GM23338 (cell line): ENCODE measurements at places on chromosomes 13 and 19.

- peak; percentile 96 for DNase-seq
Measured at GRCh38 chr19:51986309-51987291, at the start of gene ZNF350. Gene ZNF350, minus strand, starts transcription at chr19:51986840. Its CDS starts 12,480 bp downstream, at chr19:51974360.

DNA sequence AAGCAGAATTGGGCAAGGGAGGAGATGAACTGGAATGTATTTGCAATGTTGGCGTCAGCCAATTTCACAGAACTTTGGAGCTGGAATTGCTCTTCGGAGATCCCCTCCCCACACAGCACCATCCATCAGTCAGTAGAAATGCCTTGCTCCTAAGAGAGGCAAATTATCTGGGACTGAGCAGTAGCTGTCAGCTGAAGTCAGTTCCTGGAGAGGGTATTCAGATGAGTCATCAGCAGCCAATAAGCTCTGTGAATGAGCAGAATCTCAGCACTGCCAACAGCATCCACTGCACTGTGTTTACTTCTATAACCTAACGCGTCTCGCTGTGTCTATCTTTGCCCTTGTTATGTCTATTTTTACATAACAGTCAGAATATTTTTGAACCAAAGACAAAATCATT is 213.7 kb downstream of the SLITRK5 start:
- DNase-seq: peak; percentile 40

DNA sequence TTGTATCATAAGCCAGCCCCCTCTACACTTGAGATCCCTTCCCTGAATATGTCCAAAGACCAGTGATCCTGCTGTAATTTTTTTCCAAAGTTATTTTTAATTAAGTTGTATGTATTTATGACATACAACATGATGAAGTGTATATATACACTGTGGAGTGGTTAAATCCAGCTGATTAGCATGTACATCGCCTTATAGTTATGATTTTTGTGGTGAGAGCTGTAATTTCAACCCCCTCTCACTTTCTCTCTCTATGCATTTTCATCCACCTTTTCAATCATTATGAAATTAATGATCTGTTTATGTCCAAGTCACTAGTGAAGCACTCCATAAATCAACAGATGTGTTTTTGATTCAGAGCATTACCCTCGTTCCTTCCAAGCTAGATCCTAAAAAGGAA is 85.3 kb downstream of the KCTD12 start:
- DNase-seq: no peak

GRCh38 chr13:36712770-36713169 is 39.0 kb downstream of the SERTM1 start:
- no peak for DNase-seq

DNA sequence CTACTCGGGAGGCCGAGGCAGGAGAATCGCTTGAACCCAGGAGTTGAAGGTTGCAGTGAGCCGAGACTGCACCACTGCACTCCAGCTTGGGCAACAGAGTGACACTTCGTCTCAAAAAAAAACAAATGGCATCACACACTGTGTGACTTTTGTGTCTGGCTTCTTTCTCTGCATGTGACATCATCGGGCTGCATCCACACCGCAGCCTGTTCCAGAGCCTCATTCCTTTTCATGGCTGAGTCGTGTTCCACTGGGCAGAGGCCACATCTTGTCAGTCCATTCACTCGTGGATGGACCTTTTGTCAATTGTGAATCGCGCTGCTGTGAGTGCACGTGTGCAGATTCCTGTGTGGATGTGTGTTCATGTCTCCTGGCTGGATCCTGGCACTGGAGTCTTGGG is 8.3 kb downstream of the THOP1 start:
- DNase-seq: no peak

- DNase-seq: peak; percentile 89
Measured at GRCh38 chr19:55353803-55354697, 469 bp downstream of the COX6B2 start.

DNA sequence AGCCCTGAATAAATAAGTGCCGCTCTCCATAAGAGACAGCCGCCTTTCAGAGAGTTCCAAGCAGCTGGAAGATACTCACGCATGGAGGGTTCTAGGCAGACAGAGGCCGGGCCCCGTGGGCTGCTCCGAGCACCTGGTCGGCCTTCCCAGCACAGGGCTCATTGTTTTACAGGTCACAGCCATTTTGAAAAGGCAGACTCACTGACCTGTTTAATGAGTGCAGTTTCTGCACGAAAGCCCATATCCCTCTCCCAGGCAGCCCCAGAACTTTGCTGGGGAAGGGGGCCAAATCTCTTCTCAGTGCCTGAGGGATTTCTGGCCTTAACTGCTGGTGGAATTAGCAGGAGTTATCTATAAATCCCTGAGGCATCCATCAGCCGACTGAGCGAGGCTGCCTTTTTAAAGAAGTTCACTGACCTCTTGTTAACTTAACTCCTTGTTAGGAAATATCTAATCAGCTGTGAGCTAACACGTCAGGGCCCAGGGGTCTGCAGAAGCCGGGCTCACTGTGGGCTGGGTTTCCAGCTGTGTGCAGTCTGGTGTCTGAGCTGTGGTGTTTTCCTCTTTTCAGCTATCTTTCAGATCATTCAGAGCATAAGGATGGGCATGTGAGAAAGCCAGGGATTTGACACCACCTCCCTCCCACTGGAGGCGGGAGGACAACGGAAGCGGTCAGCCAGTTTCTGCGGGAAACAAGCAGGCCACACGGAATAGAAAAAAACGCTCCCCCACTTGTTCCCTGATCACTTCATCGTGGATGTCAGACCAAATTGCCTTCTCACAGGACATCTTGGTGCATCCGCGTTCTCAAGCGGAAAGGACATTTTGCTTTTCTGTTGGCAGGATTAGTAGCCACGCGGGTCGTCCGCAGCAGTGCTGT is 23.3 kb downstream of the SERP2 start:
- no peak for DNase-seq

DNA sequence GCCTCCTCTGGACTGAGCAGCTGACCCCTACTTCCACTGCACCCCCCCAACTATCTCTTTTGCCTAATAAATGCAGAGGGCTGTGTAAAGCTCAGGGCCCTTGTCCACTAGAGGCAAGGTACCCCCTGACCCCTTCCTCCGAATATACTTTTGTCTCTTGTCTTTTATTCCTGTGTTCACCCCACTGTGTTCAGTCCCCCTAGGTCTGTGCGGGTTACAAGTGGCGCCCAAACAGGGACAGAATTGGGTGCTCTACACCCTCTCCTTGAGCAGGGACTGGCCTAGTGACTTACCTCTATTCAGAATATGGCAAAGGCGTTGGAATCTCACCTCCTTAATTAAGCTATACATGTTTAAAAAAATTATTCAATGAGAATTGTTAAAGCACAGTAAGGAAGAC is 15.0 kb downstream of the ZNF350 start:
- DNase-seq: peak; percentile 22

GRCh38 chr19:45187421-45188100 is 9.0 kb downstream of the BLOC1S3 start:
- peak; percentile 93 for DNase-seq

- no peak for DNase-seq
Measured at GRCh38 chr19:32191921-32192320, 153.5 kb upstream of the ZNF507 start.

DNA sequence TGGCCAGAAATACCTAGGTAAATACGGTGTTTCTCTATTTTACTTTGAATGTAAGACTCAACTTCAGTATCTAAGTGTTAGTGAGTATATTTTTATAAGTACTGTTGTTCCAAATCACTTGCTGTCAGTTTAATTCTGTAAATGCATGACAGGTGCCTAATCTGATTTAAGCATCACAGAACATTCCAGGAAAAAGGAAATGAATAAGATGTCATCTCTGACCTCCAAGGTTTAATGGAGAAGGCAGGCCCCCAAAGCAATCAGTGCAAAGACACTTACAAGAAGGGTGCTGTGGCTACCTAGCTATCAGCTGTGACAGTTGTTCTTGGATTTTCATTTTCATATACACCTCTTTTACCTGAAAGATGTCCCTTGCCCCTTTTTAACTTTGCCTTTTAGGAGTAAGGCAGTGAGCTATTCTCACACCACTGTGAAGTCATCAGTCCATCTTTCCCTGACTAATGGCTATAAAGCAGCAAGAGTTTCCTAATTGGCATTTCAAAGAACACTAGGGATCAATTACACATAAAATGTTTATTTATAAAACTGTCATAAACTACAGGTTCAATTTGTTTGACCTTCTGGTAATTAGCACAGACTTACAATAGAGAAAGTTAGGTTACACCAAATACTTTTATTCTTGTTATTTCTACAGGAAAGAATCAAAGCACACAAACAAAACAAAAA is 427.6 kb downstream of the SPRY2 start:
- DNase-seq: no peak

DNA sequence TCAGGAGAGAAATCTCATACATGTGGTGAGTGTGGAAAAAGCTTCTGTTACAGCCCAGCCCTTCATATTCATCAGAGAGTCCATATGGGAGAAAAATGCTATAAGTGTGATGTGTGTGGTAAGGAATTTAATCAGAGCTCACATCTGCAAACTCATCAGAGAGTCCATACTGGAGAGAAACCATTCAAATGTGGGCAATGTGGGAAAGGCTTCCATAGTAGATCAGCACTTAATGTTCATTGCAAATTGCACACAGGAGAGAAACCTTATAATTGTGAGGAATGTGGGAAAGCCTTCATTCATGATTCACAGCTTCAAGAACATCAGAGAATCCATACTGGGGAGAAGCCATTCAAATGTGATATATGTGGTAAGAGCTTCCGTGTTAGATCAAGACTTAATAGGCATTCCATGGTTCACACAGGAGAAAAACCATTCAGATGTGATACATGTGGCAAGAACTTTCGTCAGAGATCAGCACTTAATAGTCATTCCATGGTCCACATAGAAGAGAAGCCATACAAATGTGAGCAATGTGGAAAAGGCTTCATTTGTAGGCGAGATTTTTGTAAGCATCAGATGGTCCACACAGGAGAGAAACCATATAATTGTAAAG is 15.2 kb downstream of the ZNF221 start:
- DNase-seq: no peak

DNA sequence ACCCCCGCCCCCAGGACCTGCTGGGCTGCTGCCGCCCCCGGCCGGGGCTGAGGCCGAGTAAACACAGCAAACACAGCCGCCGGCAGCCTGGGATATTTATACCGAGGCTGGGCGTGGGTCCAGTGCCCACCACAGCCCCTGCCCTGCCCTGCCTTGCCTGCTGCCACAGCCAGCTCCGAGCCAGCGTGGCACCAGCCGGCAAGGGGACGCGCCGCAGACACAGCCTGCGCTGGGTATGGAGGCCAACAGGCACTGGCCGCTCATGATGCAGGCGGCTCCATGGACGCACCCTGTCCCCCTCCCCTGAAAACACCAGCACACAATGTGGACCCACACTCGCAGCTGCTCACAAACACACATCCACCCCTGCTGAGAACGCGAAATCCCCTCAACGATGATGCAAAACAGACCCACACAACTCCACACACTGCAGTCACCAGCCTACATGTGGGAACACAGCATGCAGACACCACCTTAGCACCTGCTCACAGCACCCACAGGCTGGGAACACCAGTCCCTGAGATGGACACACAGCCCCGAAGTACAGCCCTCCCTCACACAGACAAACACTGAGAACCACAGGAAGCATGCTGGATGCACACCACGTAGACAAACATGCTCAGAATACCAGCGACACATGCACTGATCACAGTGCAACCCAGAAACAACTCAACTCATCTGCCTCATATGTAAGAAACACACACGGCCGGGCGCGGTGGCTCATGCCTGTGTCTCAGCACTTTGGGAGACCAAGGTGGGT is 16.2 kb downstream of the CCDC97 start:
- DNase-seq: no peak

DNA sequence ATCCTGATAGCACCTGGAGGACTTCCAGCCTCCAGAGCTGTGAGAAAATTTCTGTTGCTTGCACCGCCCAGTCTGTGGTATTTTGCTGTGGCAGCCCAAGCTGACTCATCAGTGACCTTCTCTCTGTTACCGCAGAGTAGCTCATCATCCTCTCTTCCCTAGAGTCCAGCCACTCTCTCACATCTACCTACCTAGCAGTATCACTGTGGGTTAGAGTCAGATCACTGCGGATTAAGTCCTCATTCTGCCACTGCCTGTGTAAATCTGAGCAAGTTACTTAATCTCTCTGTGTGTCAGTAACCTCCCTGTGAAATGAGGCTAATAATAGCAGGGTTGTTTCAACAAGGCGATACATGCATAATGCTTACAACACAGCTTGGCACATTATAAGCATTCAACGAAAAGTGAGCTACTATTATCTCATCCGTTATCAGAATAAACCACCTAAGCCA is 40.3 kb upstream of the USPL1 start:
- DNase-seq: no peak

- DNase-seq: no peak
Measured at GRCh38 chr19:7196763-7197118, 97.5 kb downstream of the INSR start.

DNA sequence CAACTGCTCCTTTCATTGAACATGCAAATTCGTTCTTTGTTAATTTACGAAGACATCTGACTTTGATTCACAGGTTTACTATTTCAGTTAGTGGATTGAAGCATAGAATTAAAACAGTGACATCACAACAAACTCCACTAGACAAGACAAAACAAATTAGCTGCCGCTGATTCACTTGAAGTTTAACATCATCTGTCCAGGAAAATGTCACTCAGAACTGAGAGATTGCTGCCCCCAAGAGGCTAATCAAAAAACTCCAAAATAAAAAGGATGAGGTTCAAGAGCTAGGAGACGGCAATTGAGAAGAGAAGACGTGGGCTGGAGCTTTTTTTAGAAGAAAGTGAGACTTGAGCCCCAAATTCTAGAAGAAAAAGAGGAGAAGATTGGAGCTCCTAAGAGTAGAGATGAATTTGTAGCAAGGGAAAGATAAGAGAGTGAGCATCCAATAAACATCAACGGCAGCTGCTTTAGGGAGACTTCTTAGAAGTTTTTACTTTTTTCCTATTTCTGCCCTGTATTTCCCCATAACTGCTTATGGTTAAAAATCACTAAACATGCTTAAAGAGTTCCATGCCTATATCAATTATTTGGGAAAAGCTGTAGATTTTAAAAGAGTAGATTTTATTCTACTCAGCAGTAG is 40.8 kb upstream of the TPP2 start:
- peak; percentile 74 for DNase-seq

DNA sequence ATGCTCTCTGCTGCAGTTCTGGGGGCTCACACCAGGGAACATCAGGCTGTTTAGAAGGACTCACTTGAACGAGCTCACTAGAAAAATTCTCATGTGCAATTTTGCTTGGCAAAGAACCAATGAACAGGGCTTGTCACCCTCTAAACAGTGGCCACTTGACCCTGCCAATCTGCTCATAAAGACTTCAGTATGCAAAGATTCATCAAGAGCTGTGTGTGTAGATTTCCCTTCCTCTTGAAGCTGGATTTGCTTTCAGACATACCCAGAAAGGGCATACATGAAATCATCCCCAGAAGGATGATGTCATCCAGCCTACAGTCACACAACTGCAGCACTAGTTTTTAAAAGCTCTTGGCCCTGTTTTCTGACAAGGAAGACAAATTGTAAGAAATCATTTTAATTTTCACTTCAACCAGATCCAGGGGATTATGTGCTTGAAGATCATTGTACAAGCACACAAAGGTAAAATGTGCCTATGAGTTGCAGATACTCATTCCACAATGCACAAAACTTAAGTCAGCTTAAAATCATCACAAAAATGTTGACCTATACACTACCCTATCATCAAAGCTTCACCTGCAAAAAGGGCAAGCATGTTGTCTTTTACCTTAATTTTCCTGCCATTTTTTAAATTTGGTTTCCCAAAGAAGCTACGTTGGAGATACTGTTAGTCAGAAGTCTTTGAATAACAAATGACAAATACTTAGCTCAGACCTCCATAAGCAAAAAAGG is 5.2 kb upstream of the STK24 start:
- no peak for DNase-seq
